Cortex of kidney (tissue), 1 donor: ENCODE measurements at places on chromosomes 1 and 21.

GRCh38 chr1:205449750-205450443 lies 5.9 kb downstream of the BLACAT1 start:
- peak; percentile 28 for DNase-seq

DNA sequence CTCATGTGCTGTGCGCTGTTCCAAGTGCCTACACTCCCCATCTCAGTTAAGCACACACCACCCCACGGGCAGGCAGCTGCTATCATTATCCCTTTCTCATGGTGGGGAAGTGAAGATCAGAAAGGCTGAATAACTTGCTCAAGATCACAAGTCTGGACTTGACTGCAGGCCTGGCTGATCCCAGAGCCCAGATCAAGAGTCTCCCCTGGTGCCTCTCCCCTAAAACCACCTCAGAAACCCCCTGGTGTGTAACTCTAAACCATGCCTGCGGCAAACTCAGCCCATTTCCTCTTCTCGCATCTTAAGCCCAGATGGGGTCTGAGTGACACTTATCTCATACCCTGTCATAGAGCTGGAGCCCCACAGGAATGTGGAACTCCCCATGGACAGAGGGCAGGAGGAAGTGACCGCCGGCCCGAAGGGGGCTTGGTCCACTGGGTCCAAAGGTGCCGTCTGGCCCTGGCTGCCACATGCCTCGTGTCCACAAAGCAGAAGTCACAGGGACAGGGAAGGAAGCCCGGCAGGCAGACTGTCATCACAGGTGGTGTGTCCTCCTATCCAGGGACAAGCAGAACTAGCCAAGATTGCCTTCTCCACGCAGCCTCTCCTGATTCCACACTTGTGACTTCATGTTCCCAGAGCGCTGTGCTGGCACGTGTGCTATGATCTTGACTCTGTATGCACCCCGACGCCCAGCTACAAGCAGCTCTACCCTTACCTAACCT lies 92.1 kb downstream of the SYF2 start:
- DNase-seq: no peak

- no peak for DNase-seq
Measured at GRCh38 chr1:167797015-167797414, 75.2 kb downstream of the MPZL1 start.

GRCh38 chr1:95655321-95656020 lies 421.5 kb downstream of the RWDD3 start:
- DNase-seq: no peak

DNA sequence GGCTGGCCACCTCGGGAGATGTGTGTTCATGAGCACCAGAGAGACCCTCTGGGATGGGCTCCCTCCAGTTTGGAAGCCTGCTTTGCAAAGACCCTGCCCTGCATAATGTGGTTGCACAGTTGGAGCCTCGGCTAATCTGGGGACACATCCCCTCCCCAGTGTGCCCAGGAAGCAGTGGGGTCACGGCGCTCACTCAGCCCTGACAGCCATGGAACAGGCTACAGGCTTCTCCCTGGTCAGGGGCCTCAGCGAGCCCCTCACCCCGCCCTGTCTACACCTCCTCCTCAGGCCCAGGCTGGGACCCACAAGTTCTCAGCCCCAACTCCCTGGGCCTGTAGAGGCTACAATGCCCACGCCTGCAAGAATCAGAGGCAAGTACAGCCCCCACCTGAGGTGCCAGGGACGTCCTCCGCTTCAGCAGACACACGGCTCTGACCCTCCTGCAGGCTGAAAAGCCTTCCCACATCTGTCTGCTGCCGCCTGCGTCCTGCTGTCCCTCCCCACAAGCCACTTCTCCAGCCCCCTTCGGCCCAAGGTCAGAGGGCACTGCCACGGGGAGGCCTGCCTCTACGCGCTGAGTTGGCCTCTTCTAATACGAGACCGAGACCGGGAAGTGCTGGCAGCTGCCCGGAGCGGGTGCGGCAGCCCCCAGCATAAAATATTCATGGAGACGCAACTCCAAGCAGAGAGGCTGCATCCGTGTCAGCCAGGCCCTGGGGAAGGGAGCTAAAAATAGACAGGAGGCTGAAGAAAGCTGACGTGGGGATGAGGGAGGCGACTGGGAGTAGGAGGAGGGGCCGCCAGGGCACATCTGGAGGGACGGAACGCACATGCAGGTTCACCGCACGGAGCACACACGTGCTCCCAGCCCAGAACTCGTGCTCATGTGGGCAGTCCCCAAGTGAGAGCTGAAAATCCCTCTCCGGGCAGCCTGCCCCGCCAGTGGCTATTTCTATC lies 15.2 kb upstream of the GPR153 start:
- DNase-seq: no peak

GRCh38 chr1:235617808-235618207 lies 31.8 kb downstream of the GNG4 start:
- DNase-seq: no peak

GRCh38 chr1:29224356-29224837 lies 6.3 kb downstream of the MECR start:
- no peak for DNase-seq

DNA sequence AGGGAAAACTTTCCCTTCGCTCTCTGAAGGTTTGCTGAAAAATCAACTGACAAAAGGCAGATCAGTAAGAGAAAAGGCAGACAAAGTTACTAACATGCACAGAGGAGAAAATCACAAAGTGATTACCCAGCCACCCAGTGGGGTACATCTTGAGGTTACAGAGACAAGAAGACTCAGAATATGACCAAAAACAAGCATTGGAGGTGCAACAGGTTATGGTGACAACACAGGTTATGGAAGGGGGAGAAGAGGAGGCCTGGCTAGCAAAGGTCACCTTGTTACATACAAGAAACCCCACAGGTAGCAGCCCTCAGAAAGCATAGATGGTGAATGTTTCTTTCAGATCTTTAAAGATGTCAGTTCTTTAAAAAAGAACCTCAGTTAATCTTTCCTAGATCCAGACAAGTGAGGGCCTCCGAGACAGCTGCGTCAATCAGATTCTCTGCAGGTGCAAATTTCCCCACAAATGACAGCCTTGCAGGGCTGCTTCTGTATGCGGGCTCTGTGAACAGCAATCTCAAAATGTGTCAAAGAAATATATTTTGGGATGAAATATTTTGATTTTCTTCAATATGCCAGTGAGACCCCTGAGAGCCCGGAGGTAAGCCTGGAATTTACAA lies 207.6 kb upstream of the RAB4A start:
- DNase-seq: no peak
